ENCODE measurements at places on chromosomes 3 and 15.

GRCh38 chr3:46629551-46630517 lies 17.5 kb downstream of the FAM240A start:
- peak; percentile 64 for DNase-seq

DNA sequence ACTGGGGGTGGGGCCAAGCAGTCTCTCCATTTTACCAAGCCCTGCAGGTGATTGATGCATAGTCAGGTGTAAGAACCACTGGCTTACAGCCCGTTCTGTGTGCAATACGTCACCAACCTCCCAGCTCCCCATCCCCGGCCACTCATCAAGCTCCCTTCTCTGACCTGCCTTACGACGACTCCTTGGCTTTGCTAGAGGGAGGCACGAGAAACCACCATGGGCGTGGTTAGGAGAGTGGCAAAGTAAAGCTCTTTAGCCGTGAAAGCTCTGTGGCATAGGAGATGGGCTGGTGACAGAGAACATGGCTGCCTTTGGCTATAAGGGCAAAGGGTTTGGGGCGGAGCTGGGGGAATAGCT lies 109.1 kb downstream of the BDH1 start:
- no peak for DNase-seq

DNA sequence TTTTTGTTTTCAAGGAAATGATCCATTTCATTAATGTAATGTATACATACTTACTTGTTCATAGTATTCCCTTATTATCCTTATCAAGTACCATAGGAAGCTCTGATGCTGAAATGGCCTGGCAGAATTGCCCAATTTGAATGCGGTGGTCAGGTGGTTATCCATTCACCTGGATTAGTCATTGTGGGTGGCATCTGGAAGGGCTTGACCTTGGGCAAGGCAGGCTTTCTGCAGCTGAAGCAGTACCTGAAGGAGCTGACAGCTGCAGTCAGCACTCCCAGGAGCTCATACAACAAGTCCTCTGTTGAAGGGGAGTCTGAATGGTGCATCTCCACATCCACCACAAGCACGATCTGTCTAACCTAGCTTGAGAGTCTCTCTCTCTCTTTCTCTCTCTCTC lies 12.2 kb upstream of the IQCF5 start:
- DNase-seq: no peak

- DNase-seq: peak; percentile 34
Observed at GRCh38 chr15:63030101-63030551, 12.4 kb upstream of the TPM1 start.

- DNase-seq: no peak
Observed at GRCh38 chr15:83692746-83693581, 39.0 kb downstream of the ADAMTSL3 start.

GRCh38 chr3:11733914-11734313 lies 90.2 kb upstream of the VGLL4 start:
- DNase-seq: no peak

- no peak for DNase-seq
Observed at GRCh38 chr3:184503647-184504046, 57.9 kb upstream of the EPHB3 start.

- peak; percentile 12 for DNase-seq
Observed at GRCh38 chr3:190384309-190384756, 3.6 kb upstream of the CLDN16 start.

DNA sequence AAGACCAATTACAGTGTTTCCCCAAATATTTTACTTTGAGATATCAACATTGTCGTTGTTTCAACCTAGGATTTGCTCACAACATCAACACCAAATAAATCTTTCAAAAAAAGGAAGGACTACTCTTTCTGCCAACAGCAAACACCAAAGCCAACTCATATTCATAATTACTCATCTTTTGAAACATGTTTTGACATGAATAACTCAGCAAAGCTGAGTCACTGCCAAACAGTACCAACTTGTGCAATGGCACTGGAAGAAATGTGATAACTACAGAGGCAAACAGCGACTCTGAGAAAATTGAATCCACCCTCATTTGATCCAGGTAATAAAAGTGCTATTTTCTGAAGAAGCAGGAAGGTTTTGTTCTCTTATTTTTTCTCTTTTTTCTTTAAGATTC lies 67.2 kb downstream of the PEX5L start:
- no peak for DNase-seq

- no peak for DNase-seq
Observed at GRCh38 chr3:4895838-4896237, 83.4 kb upstream of the BHLHE40 start.

GRCh38 chr15:98883478-98883877 lies 124.1 kb downstream of the PGPEP1L start:
- DNase-seq: no peak

DNA sequence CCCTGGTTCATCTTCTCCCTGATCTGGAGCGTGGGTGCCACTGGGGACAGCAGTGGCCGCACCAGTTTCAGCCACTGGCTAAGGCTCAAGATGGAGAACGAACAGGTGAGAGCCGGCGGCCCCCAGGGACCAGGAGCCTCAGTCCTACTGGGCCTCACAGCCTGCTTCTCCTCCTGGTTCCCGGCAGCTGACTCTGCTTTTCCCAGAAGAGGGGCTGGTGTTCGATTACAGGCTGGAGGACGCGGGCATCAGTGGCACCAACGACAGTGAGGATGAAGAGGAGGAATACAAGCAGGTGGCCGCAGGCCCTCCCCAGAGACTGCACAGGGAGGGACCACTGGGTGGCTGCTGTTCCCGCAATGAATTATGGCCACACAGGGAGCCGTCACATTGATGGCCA lies 54.4 kb downstream of the DNAH1 start:
- DNase-seq: no peak

DNA sequence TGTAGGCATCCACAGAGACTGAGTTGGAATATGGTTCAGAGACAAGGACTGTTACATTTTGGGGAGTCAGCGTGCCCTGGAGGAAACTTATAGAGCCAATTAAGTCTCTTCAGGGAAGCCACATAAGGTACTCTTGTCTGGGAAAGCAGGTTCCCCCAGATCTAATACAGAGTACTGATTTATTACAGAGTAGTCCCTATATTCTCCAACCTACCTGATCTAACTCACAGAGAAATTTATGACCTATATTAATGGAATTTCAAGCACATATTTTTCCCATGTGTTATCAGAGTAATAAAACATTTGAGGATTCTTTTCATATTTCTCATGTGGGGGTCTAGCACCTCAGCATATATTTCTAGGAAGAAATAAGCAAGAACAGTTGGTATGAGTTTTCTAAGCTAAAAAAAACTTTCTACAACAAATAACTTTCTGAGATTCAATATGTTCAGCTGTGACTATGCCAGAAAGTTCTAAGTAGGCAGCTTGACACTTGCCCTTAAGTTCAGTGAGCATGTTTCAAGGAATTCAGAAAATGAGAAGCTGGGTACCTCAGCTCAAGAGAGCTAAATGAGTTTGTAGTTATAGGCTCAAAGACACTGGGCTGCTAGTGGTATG lies 75.3 kb upstream of the COL8A1 start:
- DNase-seq: no peak

DNA sequence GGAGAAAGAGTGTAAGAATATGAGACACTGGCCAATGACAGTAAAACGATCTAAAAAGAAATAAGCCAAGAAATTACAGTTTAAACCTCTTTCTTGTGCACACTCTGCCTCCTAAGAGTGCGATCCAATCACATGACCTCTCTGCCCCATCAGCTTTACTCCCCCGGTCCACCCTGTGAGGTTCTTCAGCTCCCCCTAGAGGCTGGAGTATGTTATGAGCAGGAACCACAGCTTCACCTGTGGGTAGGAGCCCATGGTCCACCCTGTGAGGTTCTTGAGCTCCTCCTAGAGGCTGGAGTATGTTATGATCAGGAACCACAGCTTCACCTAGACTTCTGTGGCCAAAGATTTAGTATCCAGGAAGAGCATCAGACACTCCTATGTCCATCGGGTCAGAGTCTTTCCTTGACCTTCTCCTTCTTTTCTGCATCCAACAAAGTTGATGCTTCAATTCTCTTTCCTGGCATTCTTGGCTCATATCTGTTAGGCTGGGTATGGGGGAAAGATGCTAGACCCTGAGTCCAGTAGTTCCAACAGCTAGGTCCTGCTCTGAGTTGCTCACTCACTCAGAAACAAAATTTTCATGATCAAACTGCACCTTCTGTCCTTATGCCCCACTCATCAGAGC lies 164.0 kb downstream of the MINAR1 start:
- peak; percentile 34 for DNase-seq

- DNase-seq: peak; percentile 74
Observed at GRCh38 chr15:45486317-45486716, 36.2 kb downstream of the SLC30A4 start.

GRCh38 chr15:99857836-99858235 lies 124.6 kb upstream of the LYSMD4 start:
- no peak for DNase-seq

- no peak for DNase-seq
Observed at GRCh38 chr15:82647835-82648256, 683 bp upstream of the CPEB1 start.

DNA sequence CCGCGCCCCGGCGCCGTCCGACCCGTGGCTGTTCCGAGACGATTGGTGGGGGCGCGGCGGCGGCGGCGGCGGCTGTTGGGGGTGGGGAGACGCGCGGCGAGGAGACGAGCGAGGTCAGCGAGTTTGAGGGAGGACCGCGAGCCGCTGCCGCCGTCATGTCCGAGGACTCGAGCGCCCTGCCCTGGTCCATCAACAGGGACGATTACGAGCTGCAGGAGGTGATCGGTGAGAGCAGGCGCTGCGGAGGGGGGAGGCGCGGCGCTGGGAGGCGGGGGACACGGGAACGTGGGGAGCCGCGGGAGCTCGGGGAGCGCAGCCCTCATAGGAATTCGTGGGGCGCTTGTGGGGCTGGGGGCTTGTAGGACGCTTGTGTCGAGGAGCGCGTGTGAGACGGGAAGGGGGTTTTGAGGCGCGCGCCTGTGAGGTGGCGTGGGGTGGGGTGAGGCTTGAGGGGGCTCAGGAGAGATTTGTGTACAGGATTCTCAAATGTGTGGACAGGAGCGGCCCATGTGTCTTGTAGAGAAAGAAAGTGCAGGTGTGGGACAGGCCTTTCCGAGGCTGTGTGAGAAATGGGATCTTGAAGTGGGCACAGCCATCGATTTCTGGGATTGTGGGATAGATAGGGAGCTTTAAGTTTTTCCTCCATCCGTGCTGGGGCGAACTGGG lies 518 bp downstream of the OXSR1 start:
- DNase-seq: no peak

GRCh38 chr3:157369727-157370421 lies 66.8 kb upstream of the PTX3 start:
- DNase-seq: no peak

GRCh38 chr3:144409319-144409718 lies 437.7 kb downstream of the DIPK2A start:
- DNase-seq: no peak

- DNase-seq: no peak
Observed at GRCh38 chr3:76582632-76583378, 457.1 kb upstream of the ROBO2 start.

- no peak for DNase-seq
Observed at GRCh38 chr3:170490828-170491560, 72.3 kb downstream of the CLDN11 start.

DNA sequence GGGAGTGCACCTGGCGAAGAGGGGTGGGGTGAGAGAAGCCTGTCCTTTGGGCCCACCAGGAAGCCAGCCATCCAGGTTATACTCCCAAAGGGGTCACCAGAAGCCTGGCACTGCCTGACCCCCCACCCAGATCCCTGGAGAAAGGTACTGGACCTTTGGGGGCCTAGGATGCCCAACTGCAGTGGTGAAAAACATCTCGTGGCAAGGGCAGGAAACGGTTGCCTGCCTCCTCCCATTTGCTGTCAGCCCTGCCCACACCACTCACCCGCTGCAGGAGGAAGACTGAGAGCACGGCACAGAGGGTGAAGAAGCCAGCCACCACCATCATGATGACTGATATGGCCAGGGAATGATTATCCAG lies 2.2 kb upstream of the ULK3 start:
- no peak for DNase-seq

DNA sequence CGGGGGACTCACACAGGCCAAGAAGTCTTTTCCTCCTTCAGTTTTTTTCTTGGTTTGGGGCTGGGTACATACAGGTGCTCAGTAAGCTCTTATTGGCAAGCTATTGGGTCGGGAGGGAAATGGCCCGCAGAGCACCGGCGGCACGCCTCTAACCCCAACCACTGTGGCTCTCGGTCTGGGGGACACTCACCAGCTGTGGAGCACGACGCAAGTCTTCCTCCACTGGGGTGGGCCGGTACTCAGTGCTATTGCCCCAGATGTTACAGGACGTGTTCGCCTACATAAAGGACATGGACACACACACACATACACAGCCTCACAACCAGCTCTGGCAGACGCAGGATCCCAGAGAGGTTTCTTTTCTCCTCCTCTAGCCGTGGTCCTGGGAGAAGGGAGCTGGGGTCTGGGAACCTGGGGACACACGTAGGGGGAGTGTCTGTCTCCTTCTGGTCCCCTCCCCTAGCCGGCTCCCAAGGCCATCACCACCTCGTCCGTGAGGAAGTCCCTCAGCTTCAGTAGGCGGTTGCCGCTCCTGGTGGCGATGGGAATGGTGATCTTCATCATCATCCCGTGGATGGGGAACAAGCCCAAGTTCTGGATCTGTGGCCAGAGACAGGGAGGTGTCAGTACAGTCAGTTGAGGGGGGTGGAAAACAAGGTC lies 33.4 kb downstream of the FEM1B start:
- no peak for DNase-seq

- DNase-seq: no peak
Observed at GRCh38 chr3:194584320-194584776, 48.9 kb downstream of the TMEM44 start.

DNA sequence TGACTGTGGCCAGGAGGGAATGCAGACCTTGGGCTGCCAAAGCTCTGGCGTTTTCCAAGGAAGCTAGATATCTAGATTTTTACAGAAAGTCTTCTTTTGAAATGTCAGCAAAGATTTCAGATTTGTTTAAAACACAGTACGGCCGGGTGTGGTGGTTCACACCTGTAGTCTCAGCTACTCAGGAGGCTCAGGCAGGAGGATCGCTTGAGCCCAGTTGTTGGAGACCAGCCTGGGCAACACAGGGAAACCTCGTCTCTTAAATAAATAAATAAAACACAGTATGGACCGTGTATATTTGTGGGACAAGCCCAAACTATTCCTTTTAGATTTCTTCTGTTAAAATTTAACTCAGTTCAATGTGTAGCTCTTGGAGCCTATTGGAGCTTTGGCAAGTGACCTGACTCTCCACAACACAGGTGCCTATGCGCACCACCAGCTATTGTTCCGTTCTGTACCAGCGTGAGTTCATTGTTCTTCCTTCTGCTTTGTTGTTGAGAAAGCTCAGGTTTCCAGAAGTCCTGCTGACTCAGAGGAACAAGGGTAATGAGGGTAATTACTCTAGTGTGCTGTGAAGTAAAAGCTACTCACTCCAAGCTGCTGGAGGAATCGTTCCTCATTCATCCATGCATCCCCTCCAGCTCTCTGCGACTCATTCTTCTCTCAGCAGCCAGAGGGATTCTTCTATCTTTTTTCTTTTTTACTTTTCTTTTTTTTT lies 73.1 kb upstream of the SLC6A6 start:
- no peak for DNase-seq

- no peak for DNase-seq
Observed at GRCh38 chr3:10283638-10284037, 9.1 kb downstream of the GHRL start.

GRCh38 chr3:142003291-142003690 lies 126.8 kb downstream of the ATP1B3 start:
- no peak for DNase-seq
